ENCODE measurements at places on chromosomes 5 and 9.

DNA sequence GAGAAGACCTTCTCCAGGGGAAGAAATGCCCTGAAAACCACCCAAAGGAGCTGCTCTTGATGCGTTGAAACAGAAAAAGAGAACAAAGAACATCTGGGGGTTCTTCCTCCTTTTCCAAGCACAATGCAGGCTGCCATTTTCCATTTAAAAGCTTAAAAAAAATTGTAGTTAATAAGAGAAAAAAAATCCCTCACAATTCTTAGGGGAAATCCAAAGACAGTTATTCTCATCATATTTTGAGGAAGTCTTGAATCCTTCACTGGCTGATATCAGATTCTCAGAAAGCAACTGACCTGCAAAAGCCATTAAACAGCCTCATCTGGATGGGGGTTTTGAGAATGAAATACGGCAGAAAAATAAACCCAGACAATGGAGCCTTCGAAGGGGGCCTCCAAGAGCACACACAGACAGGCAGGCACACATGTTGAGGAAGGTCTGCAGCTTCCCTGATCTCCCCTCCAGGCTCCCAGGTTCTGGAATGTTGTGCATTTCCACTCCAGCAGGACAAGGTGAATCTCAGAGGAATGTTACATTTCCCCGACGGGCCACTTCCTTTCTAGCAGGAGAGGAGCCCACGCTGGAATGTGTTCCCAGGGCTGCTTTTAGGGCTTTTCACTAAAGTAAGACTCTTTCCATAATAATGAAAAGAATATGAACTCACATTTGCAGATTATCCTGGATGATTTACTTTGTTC is 159.4 kb upstream of the S1PR3 start:
- DNase-seq = no peak

- DNase-seq = no peak
Observed at GRCh38 chr9:137590123-137590468, 216 bp downstream of the ZMYND19 start.

GRCh38 chr9:113579283-113580040 is 115.9 kb downstream of the RGS3 start:
- no peak for DNase-seq

DNA sequence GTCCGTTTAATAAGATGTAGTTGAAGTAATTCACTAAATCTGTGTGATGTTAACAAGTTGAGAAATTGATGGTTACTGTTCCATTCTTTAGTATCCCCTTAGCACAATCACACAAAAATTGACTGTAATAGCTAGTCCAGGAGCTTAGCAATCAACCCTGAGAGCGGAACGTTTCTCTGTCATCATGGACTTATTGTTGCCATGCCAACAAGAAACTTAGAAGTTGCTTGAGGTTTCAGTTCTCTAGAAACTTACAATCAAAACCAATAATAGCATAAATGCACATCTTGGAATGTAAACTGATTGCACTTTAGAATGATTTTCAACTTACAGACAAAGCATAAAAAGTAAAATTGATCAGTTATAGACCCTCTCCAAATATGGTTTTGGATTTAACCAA is 125.4 kb upstream of the ANKH start:
- no peak for DNase-seq

- DNase-seq = peak; percentile 65
Observed at GRCh38 chr5:124745928-124746915, at the start of gene ZNF608. ZNF608 (minus strand) TSS chr5:124746639; CDS start chr5:124744989, 1,650 bp downstream.

- no peak for DNase-seq
Observed at GRCh38 chr9:73294336-73294735, 142.7 kb downstream of the ANXA1 start.

- DNase-seq = no peak
Observed at GRCh38 chr5:48192-48591, 43.8 kb upstream of the PLEKHG4B start.

DNA sequence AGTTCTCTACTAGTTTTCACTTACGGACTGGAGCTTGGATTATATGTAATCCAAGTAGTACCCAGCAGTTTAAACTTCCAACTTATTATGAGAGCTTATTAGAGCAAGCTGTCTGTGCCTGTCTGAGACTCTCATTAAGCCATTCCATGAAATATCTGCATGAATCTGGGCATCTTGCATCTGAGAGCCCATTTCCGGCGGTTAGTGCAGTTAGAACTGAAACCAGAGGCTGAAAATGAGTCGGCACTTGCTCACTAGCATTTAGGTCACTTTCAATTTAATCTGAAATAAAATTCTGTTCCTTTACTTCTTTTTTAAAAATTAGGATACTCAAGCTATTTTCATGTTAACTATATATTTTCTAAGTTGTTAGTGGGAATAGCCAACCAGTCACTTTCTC is 102.2 kb downstream of the MEGF10 start:
- no peak for DNase-seq

DNA sequence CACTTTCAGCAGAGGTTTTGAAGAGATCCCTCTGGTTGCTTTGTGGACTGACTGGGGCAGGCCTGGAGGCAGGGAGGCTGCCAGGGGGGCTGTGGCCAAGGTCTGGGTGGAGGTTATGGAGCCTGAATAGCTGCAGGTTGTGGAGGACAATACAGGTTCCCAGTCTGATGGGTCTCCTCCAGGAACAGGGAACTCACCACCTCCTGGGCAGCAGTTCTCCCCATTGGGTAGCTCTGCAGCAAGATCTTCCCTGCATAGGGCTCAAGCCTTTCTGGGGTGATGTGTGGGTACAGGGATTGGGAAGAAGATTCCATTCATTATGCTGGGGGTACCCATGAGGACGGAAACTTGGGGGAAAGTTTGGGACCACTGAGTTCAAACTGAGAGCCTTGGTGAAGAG is 6.8 kb downstream of the AQP3 start:
- no peak for DNase-seq

GRCh38 chr5:151148583-151148982 is 9.0 kb downstream of the ANXA6 start:
- DNase-seq = no peak

- DNase-seq = no peak
Observed at GRCh38 chr5:141909212-141909611, 14.5 kb upstream of the DELE1 start.

- no peak for DNase-seq
Observed at GRCh38 chr5:170171811-170172210, 61.0 kb upstream of the C5orf58 start.

GRCh38 chr9:128175102-128175563 is 15.1 kb downstream of the BBLN start:
- DNase-seq = no peak

GRCh38 chr9:115548609-115549260 is 430.8 kb upstream of the TNC start:
- DNase-seq = no peak

DNA sequence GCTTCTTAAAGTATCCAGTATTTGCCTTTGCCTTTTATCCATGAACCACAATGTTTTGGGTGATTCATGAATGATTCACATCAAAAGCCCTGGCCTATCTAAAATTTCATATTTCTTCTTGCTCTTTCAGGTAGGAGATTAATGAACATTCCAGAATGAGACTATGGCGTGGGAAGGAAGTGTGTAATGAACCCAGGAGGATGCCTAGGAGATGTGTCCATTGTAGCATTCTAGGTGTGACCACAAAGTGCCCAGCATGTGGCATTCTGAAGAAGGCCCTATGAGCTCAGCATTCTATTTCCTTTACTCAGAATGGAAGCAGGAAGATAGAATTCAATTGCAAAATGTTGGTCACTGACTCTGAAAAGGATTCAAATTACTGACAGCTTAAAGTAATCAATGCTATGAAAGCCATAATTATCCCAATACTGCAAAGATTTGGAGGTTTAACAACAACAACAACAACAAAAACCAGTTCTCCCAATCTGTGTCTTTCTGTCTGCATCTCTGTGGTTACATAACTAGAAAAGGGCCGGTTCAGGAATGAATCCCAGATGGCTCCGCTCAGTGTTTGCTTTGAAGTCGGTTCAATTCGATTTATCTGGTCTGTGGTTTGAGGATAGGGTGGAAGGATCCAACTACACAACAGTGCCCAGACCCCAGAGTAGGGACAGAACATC is 126.7 kb downstream of the FOXD1 start:
- DNase-seq = no peak

DNA sequence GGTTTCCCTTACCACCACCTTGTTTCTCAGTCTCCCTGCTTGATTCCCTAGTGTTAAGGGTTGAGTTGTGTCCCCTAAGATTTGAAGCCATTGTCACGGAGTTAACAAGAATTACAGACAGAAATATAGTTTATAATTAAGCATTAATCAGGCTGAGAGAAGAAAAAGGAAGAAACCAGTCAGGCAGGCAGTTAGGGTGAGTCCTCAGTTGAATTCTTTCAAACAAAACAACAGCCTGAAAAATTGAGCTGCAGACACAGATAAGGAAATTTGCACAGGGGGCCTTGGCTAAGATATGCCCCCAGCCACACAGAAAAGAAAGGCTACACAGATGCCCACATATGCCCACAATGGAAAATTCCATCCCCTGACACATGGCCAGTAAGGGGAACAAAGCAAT is 111.7 kb upstream of the RAI14 start:
- no peak for DNase-seq

- no peak for DNase-seq
Observed at GRCh38 chr9:125379208-125379607, 117.6 kb downstream of the GAPVD1 start.
